ENCODE measurements at places on chromosomes 1 and 21.

- DNase-seq = no peak
Measured at GRCh38 chr1:229203991-229204632, 66.8 kb upstream of the RAB4A start.

GRCh38 chr1:221994274-221994698 is 252.4 kb upstream of the DUSP10 start:
- no peak for DNase-seq

DNA sequence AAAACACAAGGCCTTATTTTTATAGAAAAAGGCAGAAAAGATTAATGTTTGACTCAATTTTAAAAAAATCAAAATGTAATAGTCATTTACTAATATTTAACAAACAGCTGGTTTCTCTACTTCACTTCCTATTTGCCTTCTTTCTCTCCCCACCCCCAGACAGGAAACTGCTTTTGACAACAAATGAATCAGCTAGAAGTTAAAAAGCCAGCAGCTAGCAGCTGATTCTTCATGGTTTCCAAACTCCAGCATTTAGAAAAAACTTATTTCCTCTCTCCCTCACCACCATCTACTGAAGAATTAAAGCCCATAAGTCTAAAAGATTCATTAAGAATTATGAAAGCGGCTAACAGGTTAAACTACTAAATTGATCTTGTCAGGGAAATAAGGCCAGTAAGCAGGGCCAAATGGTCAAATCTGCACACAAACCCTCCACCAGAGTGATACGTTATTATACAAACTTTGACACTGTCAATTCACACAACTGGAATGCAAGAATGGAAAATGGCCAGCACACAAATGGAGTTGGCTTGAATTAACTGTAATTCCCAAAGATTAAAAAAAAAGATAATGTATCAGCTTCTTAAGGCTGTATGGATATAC is 4.0 kb downstream of the WDR26 start:
- DNase-seq = peak; percentile 26

- DNase-seq = no peak
Measured at GRCh38 chr1:109901141-109901523, 9.5 kb upstream of the CSF1 start.

DNA sequence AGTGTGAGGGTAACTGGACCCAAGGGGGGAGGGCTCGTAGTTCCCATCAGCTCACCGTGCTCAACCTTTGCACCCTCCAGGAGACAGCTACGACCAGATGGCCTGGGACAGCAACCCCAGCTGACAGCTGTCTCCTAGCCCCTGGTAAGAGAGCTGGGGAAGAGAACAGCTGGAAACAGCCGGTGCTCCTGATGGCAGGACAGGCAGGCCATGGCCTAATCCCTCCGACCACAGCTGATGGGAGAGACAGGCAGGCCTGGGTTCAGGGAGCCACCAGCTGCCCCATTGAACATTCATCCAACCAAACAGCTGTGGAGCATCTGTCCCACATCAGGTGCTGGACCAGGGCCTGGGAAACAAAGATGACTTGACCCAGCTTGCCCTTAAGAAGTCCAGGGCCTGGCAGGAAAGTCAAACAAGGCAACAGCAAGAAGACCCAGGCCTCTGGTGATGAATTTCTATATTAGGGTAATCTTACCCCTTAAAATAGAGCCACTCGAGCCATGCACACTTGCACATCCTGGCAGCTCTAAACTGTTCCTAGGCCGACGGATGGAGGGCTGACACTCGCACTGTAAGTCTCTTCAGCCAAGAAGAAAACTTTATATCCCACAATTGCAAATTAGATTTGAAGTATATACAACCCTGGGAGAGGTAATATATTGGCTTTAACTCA is 12.2 kb downstream of the OLFML2B start:
- DNase-seq = no peak

DNA sequence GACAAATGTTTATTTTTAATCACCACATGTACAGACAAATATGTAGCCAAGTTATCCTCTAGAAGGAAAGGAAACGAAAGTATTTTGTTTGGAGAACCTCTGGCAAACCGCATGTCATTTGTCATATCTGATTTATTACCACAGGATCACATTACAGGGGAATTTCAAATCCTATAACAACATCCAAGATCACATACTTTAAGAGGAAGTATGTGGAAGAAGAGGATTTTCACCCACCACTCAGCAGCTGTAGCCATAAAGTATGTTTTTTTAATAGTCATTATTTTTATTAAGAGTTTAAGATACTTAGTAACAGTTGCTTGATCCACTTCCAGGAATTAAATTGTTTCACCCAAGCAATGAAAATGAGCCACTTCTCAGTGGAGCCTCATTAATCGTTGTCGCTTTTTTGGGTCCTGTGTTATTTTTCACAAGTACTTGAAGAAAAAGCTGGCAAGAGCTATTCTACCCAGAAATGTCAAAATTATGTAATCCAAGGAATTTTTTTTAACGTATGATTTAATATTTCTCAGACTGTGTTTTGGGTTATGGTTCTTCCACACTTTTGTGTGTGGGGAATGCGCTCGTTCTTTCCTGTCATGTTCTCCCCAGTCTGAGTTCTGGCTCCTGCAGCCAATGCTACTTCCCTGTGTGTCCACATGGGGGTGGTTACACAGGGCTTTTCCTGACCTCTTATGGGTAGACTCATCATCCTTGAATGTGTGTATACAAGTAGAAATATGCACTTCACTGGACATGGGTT is 6.9 kb downstream of the SERTAD4 start:
- DNase-seq = peak; percentile 52

GRCh38 chr1:89354205-89354604 is 9.7 kb upstream of the GBP6 start:
- DNase-seq = no peak

DNA sequence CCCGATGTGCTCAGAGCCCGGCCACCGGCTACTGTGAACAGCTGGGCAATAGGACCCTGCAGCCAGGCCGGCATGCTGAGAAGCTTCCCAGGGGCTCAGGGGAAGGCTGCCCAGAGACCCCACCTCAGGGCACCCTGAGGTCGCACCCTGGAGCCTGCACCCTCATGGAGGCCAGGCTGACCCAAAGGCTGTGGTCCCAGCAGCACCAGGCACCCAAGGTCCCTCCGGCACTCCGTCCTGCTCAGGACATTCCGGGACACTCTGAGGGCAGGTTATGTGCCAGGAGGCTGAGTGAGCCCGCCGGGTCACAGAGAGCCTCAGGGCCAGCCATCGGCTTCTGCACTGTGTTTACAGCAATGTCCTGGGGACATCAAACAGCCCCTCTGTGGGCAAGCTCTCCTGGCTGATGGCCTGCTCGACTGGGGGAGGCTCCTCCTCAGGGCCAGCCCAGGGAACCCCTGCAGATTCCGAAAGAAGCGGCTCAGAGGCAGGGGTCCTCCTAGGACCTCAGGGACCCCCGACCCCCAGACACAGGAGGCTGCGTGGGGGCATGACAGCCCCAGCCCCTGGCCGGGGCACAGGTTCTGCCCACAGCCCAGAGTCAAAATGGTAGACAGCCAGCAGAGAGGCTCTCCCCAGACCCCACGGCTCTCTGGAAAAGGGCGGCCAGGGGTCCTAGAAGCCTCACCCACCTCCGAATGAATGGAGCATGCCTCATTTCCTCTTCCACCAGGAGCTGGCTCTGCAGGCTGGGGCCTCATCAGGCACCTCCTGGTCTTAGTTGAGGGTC is 8.2 kb downstream of the SLC19A1 start:
- DNase-seq = no peak

DNA sequence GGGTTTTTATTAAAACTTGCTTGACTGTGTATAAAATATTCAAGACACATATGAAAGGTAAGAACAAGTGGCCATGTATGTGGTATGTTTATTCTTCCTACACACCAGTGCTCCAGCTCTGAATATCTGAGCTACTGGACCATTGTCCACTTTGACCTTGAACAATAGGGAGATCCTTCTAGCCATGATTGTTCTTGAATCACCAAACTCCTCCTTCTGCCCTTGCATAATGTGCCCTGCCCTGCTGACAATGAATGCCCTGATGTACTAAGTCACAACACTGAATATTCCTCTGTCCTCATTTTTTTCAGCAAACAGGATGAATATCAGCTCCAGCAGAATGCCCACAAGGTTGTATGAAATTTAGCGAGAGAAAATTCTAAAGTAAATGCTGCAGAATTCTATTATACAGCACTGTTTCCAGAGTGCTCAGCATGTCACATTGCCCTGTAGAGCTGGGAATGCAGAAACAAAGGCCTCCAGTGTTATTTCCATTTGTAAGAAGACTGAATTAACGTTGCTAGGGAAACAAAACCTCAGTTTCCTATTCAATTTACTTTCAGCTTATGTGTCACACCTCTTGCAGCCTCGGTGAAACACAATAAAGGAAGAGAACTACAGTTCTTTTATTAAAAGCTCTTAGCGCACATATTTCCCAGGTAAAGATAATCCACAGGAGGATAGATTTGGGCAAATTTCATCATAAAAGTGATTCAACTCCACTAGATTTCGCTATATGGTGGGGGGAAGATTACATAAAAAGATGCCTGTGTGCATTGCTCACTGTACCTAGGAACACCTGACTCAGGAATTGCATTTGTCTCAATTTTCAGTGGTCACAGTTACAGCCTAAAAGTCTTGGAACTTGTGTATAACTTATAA is 187.4 kb upstream of the ATP1B1 start:
- no peak for DNase-seq

GRCh38 chr21:43321111-43321510 is 105.8 kb downstream of the SIK1 start:
- DNase-seq = no peak

DNA sequence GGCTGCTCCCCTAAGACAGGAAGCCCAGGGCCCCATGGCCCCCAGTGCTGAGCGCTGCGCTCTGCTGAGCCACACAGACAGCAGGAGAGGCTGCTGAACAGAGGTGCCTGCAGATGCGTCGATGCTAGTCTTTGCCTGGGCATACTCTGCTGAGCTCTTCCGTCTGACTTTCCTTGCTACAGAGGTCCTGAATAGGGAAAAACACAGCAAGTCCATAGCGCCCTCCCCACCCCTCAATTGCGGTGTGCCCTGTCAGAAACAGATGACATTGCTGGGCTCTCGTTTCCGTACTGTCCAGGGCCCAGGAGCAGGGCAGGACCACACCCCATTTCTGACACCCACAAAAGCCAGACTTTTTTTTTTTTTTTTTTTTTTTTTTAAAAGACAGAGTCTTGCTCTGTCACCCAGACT is 252.5 kb downstream of the SDCCAG8 start:
- no peak for DNase-seq

All from SK-N-MC (cell line).